MV-4-11 (cell line): ENCODE measurements at places on chromosomes 1 and 21.

DNA sequence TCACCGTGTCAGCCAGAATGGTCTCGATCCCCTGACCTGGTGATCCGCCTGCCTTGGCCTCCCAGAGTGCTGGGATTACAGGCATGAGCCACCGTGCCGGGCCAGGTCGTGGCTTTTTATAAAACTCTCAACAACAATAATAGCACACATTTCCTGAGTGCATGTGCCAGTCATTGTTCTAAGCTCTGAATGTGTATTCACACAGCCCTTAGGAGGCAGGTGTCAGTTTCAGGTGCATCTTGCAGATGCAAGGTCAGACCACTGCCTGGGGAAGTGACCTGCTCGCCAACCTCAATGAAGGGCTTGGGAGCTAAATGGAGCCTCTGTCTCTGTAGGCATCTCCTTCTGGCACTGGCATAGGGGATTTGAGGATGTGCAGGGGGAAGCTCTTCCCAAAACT is 1.6 kb upstream of the LEFTY2 start:
- no peak for DNase-seq

DNA sequence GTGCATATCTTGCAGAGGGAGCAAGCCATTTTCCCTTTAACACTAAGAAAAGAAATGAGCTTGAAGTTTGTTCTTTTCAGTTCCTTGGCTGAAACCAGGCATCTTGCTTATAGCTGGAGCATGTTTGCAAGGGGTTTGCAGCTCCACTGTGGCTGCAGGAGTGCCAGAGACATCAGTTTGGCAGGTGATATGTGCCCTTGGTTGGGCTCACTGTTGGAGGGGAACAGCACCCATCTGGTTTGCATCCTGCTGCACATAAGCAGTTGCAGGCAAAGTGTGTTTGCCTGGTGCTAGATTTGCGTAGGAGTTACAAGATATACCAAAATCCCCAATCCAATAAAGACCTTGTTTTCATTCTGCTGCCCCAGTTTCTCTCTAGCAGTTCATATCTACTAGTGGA is 47.8 kb upstream of the IKBKE start:
- no peak for DNase-seq

- no peak for DNase-seq
Observed at GRCh38 chr1:107496002-107496401, 355.2 kb downstream of the NTNG1 start.

- peak; percentile 88 for DNase-seq
Observed at GRCh38 chr1:23577056-23578004, 18.0 kb upstream of the ID3 start.

GRCh38 chr1:234639961-234640360 is 30.0 kb upstream of the IRF2BP2 start:
- DNase-seq, result no peak
